ENCODE measurements at places on chromosomes 1 and 21. TPM values are rescaled to one million over a fixed set of nuclear protein-coding genes. Genes with fewer than 3 reads are reported as not detected.

Gene USP48
- total RNA-seq = 55.1 TPM

Gene PAPPA2
- under 0.01 TPM for total RNA-seq

Gene FCRLB
- 0.38 TPM for total RNA-seq

- no peak for DNase-seq
Observed at GRCh38 chr1:49052102-49052501, 275.4 kb upstream of the BEND5 start.

DNA sequence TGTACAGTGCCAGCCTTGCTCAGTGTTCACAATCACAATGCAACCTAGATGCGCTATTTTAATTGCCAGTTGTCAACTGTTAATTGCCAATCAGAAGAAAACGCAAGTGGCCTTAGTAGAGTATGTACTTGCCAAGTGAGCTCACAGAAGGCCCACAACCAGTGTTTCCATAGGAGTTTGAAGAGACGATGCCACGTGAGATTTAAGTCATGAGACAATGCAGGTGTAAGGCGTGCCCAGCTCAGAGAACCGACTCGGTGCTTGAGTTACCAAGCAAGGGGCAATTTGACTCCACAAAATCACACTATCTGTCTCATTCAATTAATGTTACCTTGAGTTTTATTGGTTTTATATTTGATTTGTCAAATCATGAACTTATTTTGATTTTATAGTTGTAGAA lies 65.6 kb downstream of the TEX35 start:
- DNase-seq = no peak

DNA sequence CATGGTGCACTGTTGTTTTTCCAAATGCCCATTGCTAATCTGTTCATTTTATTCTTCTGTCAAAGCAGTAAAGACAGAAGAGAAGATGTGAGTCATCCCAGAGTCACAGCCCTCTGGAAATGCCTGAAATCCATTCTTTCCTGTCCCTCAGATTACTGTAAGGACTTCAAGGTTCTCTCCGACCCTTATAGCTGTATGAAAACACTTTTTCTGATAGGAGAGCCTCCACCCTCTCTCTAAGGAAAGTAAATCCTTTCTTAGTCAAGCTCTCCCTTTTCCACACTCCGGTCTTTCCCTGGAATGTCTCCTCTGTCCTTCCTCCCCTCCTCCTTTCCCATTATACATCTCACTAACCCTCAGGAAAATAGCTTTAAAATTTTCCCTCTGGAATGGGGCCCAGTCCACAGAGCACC lies 3.5 kb upstream of the PRDX6 start:
- DNase-seq = peak; percentile 78

DNA sequence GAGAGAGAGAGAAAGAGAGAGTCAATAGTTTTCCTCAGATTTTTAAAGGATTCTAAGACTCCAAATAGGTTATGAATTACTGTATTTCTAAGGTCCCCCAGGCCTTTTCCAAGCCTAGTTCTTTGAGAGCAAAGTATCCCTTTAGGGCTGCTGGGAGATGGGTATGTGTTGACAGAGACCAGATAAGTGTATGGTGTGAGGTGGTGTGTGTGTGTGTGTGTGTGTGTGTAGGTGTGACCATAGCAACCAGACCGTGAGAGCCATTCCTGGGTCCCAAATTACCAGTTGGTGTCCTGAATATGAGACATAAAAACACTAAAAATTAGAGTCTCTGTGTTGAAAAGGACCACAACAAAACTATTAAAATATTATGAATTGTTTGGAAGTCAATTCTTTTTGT lies 41.7 kb upstream of the DNAJC6 start:
- DNase-seq = no peak

- no peak for DNase-seq
Observed at GRCh38 chr1:163774401-163774945, 452.7 kb downstream of the NUF2 start.

GRCh38 chr1:39936724-39937491 lies 18.0 kb upstream of the MFSD2A start:
- no peak for DNase-seq
